ENCODE measurements at places on chromosomes 7 and 10. TPM values are rescaled to one million over a fixed set of nuclear protein-coding genes. Genes with fewer than 3 reads are reported as not detected.

GRCh38 chr7:12884033-12884432 is 196.6 kb downstream of the ARL4A start:
- DNase-seq: no peak

DNA sequence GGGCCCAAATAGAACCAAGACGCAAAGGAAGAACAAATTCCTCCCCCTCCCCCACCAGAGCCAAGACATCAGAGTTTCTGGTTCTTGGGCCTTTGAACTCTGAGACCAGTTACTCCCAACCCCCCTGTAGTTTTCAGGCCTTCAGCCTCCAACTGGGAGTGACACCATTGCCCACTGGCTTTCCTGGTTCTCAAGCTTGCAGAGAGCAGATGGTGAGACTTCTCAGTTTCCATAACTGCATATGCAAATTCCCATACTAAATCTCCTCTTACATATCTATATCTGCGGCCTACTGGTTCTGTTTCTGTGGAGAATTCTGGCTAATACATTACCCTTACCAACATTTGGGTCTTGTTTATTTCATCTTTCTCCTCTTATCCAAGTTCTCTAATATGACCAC is 762.9 kb downstream of the GRM8 start:
- no peak for DNase-seq

DNA sequence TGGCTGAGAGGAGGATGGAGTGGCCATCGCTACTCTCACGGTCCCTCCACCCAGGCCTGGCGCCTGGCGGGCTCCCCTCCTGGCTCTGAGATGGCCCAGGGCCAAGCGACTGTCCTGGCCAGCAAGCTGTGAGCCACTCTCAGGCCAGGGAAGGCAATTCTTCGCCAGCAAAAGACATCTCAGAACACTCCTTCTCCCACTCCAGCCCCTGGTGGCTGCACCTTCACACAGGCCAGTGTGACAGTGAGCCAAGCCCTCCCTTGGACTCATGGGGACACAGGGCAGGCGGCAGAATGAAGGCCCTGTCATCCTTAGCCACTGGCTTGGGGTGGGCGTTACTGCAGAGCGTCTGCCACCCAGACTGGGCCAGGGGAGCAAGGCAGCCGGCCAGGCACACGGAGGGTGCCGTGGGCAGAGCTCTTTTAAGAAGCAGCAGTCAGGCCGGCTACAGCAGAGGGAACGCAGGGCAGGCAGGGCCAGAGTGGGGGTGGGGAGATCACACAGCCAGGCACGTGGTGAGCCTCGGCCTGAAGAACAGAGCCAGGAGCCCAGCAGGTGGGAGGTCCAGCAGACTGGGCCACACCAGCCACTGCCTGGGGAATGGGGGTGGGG is 14.4 kb downstream of the STK32C start:
- DNase-seq: no peak

- no peak for DNase-seq
These were observed 430.2 kb upstream of the KCND2 start for GRCh38 chr7:119842786-119843185.

GRCh38 chr7:44533301-44534055 is 7.7 kb downstream of the NPC1L1 start:
- no peak for DNase-seq

DNA sequence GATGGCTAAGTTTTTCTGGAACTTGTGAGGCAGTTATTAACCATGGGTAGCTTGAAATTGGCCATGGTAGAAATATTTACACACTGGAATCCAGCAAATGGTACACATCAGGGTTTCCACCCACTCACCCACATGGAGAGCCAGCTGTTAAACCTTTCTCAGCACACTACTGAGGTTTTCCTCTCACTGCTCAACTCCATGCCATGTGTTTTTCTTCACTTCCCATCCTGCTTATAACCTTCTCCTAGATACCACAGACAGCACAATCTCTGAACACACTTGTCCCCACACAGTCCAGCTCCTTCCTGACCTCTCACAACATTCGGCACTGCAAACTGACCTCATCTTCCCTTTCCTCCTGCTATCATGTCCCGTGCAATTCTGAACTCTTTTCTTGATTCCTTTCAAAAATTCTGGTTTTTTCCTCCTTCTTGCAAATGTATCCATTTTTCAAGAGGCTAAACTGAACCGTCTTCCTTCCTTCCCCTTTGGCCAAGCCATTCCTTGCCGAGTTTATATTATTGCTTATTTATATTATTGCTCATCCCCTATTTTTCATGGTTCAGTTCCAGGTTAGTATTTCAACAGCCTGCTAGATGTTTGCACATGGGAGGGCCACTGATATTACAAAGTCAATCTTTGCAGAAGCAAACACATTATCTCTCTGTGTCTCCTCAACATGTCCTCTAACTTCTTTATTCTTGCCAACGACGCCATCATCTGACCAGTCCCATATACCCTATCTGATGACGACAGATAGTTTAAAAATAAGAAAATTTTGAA is 606.4 kb downstream of the SORCS1 start:
- no peak for DNase-seq

- DNase-seq: no peak
These were observed 40.7 kb upstream of the LYZL1 start for GRCh38 chr10:29248158-29248557.

DNA sequence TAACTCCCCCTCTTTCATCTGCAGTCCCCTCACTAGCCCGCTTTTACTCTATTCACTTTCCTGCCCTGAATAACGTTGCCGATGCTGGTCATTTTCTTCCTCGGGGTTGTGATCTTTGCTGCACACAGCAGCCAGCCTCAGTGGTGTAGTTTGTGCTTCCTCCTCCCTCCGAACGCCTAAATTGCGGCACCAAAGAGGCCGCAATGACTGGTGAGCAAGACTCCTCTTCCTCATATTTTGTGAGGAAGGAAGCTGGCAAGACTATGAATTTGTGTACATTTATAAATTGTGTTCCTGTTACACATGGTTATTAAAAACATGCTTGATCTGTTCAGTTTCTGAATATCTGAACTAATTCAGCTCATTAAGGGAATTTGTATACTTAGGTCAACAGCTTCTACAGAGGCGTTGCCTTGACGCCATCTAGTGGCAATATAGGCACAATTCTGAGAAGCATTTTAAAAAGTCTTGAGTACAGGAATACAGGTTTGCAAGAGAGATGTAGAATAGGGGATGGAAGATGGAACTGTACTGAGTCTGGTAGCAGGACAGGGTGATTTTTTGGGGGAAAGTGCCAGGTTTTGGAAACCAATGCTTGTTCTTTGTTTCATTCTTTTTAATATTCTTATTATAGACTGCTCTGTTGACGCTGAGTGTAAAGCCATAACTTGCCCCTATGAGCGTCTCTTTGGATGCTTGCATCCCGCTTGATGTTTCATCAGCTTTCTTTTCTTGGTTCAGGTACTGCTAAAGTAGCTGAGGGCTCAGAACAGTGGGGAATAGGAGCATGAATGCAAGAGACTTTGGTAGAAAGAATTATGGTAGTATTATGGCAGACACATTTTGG is 4.1 kb upstream of the TAS2R5 start:
- no peak for DNase-seq

DNA sequence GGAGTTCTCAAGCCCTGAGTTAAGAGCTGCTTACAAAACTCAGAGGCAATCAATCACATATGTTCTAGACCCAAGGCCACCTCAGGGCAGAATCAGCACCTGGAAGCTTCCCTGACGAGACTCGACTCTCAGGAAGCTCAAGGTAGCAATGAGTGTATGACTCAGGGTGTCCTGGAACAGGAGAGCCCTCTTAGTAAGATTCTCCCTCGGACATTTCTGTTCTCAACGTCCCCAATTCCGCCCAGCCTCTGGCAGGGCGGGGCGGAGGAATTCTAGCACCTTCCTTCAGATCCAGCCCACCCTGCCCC is 39.6 kb upstream of the PROSER2 start:
- DNase-seq: no peak

ALOX5 gene
- total RNA-seq: 0.21 TPM

VAX1 gene
- not detected for total RNA-seq

NPTX2 gene
- total RNA-seq: 0.32 TPM

SFRP5 gene
- not detected for total RNA-seq

SPDYE2 gene
- not detected for total RNA-seq

FKBP6 gene
- total RNA-seq: not detected

ACBD7 gene
- total RNA-seq: 4.8 TPM

OPN1SW gene
- not detected for total RNA-seq
